GM19239 (cell line): ENCODE measurements at places on chromosomes 4 and X.
A peak's percentile ranks its signal among the peaks of the same experiment; 100 is the strongest.

DNA sequence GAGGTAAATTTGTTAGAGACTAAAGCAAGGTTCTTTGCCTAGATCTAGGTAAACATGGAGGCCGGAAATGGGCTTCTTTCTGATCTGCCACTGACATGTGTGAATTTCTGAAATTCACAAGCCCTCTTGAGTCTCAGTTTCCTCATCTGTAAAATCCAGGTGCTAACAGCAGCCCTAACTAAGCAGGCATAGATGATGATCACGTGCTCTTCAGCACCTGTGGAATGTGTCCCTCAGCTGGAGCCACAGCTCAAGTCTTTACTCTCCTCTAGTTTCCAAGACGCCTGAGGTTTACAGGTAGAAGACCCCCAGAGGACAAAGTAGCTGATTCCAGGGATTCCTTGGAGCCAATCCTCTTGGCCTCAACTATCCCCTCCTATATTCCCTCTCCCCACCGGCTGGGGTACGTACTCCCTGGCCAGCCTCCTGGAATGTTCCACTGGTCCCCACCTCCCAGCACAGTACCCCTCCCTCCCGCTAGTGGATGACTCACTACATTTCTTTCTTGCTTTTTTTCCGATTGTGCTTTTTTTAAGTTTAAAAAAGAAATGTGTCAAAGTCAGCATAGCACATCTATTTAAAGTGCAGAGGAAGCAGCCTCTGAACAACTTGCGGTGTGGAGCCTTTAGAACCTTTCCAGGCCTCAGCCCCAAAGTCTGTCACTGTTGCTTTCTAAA lies 98.4 kb downstream of the PHKA2 start:
- no peak for DNase-seq

DNA sequence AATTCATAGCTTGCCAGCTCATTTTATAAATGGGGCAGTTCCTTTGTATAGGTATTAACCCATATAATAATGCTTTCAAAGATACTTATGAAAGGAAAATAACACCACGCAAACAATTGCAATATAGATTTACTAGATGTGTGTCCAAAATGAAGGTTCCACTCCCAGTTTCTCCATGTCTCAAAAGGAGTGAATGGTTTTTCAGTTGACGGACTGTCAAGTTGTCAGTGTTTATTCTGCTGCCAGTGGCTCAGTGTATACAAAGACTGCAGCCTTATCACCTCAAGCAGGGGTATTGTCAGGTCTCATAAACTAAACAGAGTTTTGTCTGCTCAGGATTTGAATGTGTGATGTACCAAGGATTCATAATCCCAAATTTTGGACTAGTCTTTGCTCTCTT lies 585.3 kb upstream of the ATOH1 start:
- no peak for DNase-seq

DNA sequence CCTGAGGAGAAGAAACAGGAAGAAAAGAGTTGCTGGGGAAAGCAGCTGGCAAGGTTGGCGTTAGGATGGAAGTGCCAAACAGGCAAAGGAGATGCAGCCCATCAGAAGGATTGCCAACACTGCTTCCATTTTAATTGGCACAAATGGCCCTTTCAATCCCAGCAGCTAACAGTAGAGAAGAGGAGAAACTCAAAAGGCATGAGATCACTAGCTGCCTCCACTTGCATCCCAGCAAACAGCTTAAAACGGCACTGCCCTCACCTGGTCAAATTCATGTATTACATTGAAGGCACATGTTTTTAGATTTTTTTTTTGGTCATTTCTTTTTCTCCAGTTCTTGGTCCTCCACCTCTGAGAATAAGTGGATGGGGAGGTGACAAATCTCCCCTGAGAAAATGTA lies 14.9 kb upstream of the LOC101059915 start:
- DNase-seq = no peak

DNA sequence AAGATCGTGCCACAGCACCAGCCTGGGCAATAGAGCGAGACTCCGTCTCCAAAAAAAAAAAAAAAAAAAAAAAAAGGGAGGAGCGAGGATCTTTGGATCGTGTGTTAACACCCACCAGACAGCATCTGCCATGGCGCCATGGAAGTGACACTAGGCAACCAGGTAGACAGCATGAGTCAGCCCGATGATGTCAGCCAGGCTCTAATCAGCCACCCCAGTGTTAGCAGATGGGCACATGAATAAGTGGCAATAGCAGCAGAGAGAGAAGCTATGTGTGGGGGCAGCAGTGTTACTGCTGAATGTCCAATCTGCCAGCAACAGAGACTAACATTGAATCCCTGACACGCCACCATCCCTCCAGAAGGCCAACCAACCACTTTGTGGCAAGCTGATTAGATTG lies 6.6 kb downstream of the SYN1 start:
- no peak for DNase-seq

GRCh38 chrX:74922922-74923543 lies 2.2 kb downstream of the NEXMIF start:
- no peak for DNase-seq

GRCh38 chr4:186487726-186488125 lies 67.6 kb downstream of the MTNR1A start:
- DNase-seq = no peak

DNA sequence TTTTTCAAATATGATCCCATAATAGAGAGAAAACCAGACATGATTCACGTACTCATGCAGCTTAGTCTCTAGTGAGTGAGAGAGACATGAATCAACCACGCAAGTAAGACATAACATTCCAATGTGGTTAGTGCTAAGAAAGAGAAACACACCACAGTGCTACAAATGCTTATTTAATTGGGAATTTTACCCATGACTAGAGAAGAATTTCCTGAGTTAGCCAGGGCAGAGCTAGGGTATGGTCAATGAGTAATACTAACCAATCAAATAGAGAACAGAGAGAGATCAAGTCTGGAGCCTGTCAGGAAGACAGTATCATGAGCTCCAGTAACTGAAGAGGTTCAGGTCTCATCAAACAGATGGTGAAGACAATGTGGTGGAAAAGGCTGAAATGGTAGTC lies 495.2 kb downstream of the PDGFC start:
- no peak for DNase-seq

GRCh38 chr4:188551156-188551555 lies 411.9 kb downstream of the TRIML1 start:
- no peak for DNase-seq

DNA sequence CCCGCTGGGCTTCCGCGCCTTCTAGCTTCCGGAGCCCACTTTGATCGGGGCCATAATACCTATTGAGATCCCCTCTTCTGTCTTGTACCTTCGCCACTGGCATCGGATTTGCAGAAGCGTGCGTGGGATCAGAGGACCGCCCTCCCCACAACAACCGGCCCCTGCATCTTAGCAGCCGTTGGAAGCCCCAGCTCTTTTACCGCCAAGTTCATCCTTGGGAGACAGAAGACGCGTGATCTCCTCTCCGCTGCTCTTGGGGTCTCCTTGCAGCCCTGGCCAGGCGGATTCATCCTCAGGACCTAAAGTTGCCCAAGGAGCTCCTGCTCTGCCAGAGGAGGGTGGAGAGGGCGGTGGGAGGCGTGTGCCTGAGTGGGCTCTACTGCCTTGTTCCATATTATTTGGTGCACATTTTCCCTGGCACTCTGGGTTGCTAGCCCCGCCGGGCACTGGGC lies 1.6 kb downstream of the SLIT2 start:
- no peak for DNase-seq

GRCh38 chr4:17810260-17811077 lies at the start of the genes DCAF16 and NCAPG:
TSS of gene DCAF16 (minus strand) at chr4:17810757. CDS start at chr4:17804141, 6,616 bp downstream.
TSS of gene NCAPG (plus strand) at chr4:17810979. CDS start at chr4:17811078, 99 bp downstream.
- DNase-seq = peak; percentile 58
